ENCODE measurements at places on chromosomes 5 and 9.
A peak's percentile ranks its signal among the peaks of the same experiment; 100 is the strongest.

- DNase-seq, result no peak
Measured at GRCh38 chr5:164335837-164336236, 830.4 kb downstream of the MAT2B start.

GRCh38 chr5:5202321-5202720 is 62.2 kb downstream of the ADAMTS16 start:
- DNase-seq, result no peak

DNA sequence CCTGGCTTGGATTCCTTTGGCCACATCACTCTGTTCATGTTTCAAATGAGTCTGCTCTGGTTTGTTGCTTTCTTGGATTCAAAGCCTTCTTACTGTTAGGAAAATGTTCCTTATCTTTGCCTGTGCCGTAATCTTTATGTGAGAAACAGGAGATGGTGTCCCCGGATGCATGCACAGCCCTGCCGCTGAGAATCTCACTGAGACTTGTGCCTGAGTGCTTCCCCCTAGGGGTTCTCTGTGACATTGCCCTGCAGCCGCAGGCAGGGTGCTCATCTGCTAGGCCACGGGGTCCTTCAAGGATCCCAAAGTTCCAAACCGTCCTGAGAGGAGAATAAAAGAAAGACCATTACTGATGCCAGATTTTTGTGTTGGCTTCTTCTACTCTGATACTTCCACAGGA is 81.4 kb upstream of the ANKRD55 start:
- DNase-seq, result no peak

DNA sequence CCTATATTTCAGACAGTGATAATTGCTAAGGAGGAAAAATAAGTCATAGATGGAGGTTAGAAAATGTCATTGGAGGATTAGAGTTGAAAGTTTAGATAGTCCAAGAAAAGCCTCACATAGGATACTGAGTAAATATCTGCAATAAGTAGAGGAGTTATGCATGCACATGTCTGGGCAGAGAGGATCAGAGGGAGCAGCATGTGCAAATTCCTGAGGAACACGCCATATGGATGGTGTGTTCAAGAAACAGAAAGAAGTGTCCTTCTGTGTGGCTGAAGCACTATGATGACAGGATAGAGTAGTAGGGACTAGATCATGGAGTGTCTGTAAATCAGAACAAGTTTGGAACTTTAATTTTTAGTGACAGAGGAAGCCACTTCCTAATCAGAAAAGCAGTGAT is 52.2 kb downstream of the SGCD start:
- no peak for DNase-seq

DNA sequence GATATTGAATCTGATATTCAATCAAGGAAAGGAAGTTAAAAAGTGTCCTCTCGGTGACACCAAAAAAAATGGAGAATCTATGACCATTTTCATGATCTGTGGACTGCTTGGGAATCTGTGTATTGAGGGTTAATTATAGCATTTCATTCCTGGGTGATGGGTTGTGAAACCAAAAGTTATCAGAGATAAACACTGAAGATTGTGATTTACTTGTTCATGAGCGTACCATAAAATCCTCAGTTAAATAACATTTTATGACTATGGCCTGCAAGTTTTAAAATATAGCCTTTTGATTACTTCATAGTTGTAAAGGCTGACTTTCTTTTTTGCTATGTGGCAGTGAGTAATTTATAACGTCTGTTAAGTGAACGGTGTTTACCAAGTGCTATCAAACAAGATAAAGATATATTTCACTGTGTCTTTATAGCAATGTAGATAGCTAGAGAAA is 267.9 kb upstream of the SEMA6A start:
- no peak for DNase-seq

DNA sequence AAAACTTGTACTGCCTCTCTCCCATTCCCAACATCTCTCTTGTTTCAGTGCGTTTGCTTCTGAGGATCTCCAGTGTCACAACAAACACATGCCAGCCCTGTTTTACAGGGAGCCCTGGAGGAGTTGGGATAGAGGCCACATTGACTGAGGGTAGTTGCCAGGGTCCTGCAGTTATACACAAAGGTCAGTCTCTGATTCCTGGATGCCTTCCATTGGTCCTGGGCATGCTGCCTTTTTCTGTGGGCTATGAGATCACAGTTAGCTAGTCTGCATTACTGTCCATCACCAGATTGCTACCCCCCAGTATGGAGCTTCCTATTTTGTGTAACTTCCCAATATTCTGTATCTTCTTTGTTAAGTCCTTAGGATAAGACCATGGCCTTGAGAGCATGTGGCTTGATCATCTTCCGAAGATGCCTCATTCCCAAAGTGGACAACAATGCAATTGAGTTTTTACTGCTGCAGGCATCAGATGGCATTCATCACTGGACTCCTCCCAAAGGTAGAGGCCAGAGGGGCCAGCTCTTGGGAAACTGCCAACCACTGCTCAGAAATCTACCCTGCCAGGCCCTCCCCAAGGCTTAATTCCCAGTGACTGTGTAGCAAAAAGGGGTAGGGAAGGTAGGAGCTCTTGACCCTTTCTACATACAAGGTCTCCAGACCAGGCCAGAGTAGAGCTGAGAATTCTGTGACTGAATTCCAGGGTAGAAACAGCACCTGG is 9.5 kb downstream of the NUDT2 start:
- DNase-seq, result no peak

DNA sequence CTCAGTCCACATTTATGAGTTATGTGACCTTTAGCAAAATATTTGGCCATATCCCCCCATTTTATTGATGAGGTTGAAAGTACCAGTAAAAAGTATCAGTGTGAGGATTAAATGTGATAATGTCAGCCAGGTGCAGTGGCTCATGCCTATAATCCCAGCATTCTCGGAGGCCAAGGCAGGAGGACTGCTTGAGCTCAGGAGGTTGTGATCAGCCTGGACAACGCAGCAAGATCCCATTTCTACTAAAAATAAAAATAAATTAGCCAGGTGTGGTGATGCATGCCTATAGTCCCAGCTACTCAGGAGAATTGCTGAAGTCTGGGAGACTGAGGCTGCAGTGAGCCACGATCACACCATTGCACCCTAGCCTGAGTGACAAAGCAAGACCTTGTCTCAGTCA is 71.2 kb downstream of the GRAMD2B start:
- DNase-seq, result no peak

GRCh38 chr5:79806741-79807140 is 117.1 kb downstream of the CMYA5 start:
- no peak for DNase-seq

DNA sequence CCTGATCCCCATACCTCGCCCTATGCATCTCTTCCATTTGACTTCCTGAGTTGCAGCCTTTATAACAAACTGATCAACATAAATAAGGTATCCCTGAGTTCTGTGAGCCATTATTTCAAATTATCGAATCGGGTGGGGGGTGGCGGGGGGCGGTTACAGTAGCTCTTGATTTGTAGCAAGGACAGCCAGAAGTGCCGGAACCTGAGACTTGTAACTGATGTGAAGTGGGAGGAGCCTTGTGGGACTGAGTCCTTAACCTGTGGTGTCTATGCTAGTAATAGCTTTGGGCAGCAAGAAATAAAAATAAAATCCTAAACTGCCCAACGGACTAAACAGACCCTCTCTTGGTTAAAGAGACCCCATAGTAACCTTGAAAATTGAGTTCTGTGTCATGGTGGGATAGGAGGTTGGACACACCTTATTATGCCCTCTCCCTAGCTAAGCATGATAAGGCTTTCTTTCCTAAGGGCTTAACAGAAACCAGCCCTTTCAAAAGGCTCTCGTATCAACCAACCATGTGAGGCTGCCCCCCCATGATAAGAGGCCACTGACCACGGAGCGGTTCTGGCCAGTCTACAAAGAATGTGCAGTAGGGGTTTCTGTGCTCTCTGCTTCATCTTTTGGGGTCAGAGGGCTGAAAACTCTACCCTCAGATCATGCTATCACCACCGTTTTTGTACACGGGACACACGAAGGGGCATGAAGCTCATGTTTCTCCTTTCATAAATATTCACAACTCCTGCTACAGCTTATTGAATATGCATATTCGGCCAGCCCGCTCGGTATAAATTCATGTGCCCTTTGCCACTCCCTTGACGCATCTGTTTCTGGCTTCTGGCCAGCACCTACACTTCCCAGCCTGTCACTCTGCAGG is 39.5 kb upstream of the IQGAP2 start:
- DNase-seq, result no peak

GRCh38 chr5:170269579-170269978 is 28.0 kb downstream of the LCP2 start:
- DNase-seq, result no peak

- DNase-seq, result no peak
Measured at GRCh38 chr9:85038824-85039608, 369.5 kb downstream of the NTRK2 start.

GRCh38 chr9:85431339-85432102 is 310.2 kb downstream of the AGTPBP1 start:
- no peak for DNase-seq

DNA sequence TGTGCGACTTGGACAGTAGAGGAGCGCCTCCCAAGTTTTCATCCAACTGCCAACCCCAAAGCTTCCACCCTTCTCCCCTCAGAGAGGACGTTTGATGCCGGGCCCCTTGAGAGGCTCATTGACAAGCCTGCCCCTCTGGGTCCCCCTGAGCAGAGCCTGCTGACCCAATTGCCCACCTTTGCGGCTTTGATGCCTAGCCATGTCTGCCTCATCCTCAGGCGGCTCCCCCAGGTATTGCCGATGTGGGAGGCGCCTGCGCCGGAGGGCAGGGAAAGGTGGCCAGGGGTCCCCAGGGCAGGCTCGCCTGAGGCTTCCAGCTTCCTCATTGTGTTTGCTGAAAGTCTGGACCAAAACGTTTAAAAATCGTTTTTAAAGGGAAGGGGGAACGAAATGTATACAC is 1.4 kb downstream of the ODF2 start:
- no peak for DNase-seq

DNA sequence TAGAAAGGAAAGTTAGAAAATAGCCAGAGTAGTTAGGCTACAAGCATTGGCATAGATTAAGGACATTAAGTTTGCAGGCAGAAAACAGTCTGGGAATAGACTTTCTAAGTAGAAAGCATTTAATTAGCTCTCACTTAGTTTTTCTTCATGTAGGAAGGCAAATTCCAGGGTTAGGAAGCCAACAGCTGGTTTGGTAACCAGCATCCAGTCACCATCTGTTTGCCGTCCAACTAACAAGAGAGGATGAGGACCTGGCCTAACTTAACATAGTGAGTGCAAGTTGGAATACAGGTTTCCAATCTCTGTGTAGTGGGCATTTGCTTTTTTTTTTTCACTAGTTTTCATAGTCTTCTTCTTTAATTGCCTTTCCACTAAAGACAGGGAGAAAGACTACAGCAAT is 121.7 kb upstream of the NR3C1 start:
- DNase-seq, result no peak

GRCh38 chr5:36147681-36148080 is 4.0 kb downstream of the LMBRD2 start:
- no peak for DNase-seq

GRCh38 chr5:55437859-55438206 is 96.9 kb downstream of the PLPP1 start:
- DNase-seq, result no peak

- no peak for DNase-seq
Measured at GRCh38 chr5:103724271-103724670, 161.7 kb upstream of the NUDT12 start.

- DNase-seq, result no peak
Measured at GRCh38 chr5:181189962-181190710, 14.9 kb downstream of the TRIM7 start.

GRCh38 chr9:123611226-123611625 is 255.2 kb downstream of the CRB2 start:
- DNase-seq, result no peak

DNA sequence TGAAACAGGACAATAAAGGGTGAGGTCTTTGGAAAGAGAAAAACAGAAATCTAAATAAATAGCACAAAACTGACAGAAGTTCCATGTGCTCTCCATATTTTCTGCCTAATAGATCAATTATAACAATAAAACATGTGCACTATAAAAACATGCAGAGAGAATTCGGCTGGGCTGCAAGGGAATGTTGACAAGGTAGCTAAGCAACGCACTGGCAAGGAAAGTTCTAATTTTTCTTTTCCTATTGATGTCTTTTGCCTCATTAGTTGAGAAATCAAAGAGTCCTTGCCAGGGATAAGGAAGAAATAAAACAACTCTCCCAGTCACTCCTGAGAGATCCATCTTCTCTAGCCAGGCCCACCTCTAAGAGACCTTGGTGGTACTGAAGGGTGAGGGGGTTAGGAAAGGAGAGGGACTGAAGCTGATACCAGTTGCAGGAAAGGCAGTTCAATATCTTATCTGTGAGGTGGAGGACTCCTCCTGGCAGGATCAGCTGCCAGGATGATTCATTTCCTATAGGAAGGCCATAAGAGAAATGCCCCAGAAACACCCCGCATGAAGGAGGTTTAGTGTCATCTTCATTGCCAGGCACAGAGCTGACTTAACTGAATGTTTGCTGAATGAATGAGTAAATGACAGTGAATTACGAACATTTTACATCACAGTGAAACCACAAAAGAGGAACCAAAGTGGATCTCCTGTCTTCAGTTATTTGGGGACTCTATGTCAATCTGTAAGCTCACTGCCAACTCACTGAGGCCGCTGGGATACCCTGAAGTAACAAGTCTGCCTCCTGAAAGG is 63.7 kb upstream of the IFNK start:
- no peak for DNase-seq

DNA sequence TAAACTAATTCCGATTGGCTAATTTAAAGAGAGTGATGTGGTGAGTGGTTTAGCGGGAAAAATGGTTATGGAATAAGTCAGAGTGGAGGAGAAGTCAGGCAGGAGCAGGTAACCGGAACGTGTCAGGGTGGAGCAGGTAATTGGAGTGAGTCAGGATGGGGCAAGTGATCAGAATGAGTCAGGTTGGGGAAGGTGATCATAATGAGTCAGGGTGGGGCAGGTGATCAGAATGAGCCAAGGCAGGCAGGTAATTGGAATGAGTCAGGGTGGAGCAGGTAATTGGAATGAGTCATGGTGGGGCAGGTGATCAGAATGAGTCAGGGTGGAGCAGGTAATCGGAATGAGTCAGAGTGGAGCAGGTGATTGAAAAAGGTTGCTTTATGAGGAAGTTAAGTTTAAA is 101.4 kb downstream of the TMEM167A start:
- DNase-seq, result no peak

GRCh38 chr5:76679231-76679630 is 36.7 kb upstream of the F2R start:
- no peak for DNase-seq

DNA sequence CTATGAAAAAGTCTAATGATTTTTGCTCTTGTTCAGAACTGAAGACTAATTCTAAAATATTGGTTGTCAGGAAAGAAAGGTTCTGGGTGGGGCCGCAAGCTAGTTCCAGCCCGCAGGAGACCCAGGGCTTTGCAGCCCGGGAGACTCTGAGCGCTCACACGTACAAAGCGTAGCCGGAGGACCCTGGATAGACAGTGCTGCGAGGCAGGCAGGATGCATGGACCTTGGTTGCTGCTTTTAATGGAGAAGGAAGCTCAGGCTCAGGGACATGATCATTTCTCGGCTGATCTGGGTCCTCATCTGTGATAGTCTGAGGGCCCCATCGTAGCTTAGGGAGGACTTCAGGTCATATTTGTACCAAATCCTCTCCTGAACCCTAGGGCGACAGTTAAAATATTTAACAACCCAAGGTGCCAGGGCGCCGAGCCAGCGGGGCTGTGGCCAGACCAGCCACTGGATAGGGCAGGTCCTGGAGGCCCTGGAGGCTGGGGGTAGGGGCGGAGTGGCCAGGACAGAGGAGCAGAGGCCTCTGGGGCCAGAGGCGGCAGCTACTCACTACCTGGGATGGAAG is 70.1 kb upstream of the UNC5A start:
- peak; percentile 9 for DNase-seq
